ENCODE measurements at places on chromosomes 11 and 22.

DNA sequence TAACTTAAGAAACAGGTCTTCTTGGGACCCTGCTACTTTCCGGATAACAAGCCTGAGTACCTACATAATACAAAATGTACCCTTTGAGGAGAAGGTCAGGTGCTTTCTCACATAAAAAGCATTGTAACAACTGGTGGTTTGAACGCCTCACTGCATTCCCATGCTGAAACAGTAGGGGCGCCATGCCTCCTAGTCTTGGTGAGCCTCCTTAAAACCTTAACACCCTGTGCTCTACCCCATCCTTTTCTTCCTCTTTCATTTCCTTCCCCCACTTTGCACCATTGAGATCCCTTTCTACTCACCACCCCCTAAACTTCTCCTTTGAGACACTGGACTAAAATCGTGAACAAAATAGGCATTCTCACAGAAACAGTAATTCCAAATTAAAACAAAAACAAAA is 729.3 kb downstream of the NTM start:
- no peak for DNase-seq

GRCh38 chr22:44139773-44140172 is 41.0 kb upstream of the PARVG start:
- no peak for DNase-seq

DNA sequence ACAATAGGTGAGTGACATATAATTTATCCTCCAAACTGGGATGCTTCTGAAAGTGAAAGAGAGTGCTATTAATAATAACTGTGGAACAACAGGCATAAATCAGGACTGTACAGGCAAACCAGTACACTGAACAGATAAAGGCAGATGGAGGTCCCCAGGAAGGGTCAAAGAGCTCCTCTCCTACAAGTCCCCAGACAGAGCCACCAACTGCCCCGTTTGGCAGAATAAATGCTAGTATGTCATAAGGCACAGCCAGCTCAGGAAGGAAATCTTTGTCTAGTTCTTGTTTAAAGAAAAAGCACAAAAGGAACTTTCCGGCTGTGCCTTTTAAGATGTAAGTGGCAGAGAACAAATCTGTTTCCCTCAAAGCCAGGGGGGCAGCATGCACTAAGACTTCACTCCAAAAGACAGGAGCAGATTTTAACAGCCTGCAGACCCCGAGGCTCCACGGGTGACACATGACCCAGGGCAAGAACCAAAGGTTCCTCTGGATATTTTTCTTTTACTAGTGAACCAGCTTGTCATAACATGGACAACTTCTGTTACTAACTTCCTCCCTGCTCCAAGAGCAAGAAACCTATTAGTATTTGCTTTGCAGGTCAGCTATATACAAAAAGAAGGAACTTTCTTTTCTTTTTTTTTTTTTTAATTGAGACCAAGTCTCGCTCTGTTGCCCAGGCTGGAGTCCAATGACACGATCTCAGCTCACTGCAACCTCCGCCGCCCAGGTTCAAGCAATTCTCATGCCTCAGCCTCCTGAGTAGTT is 50.2 kb downstream of the MYH9 start:
- no peak for DNase-seq

DNA sequence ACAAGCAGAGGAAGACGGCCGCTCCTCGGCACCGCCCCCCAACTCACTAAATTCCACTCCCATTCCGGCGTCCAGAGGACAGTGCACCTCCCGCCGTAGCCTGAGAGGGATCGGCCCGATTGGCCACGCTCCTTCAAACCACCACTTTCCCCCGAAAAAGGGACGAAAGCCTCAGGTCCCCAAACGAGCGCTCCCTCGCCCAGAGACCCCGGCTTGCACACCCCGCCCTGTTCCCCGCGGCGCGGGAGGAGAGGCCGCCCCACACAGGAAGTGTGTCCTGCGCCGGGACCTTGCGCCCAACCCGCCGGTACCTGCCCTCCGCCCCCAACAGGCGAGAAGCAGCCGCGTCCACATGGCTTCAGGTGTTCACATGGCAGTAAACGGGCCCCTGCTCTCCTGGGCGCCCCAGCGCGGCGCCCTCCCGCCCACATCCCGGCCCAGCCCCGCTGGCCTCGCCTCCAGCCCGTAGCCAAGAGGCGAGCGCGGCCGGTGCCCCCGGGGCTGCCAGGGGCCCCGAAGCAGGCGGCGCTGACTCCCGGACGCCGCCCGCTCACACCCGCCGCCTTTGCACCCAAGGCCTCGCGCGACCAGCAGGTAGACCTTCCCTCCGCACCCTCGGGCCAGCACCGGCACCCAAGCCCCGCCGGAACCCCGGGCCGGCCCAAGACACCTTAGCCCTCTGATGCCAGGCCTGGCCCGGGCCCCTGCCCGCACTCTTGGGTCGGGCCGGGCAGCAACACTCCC is 849 bp downstream of the TCF20 start:
- DNase-seq, result peak; percentile 79

DNA sequence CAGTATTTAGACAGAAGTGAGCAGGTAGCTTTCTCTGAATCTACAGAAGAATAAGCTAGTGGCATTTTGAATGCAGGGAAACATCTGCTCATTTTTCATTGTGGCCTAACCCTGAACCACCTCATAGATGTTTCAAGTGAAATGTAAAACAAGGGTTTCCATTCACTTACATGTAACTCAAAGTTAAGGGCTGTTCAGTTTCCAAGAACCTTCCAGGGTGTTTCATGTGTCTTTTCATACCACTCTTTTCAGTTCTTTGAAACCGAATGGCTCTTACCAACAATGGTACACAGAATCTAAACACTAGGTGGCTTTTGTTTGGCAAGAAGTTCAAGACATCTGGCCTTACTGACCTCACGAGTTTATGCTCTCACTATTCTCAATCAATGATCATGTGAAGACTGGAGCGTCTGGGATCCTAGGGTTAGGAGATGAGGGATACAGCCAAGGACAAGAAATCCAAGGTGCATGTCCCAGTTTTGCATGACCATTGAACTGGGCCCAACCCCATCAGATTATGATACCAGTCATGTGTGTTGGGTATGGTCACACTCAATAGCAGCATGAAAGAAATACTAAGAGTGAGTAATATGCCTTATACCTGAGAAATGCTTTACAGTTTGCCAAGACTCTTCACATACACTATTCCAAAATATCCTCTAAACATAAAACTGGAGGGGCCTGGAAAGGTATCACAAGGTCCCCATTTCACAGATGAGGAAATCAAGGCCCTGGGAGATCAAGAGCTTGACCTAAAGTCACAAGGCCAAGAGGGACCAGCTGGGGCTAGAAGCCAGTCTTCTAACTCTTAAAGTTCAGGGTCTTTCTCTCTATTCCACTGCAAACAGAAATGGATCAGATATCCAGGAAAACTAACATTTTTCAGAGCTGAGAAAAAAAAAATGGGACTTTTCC is 92.7 kb downstream of the ETS1 start:
- DNase-seq, result peak; percentile 49

GRCh38 chr22:27075891-27076290 is 418.5 kb downstream of the MIAT start:
- no peak for DNase-seq

GRCh38 chr11:60844045-60844869 is 2.3 kb downstream of the CCDC86 start:
- DNase-seq, result no peak

GRCh38 chr22:29994943-29995342 is 85.3 kb upstream of the HORMAD2 start:
- DNase-seq, result no peak

DNA sequence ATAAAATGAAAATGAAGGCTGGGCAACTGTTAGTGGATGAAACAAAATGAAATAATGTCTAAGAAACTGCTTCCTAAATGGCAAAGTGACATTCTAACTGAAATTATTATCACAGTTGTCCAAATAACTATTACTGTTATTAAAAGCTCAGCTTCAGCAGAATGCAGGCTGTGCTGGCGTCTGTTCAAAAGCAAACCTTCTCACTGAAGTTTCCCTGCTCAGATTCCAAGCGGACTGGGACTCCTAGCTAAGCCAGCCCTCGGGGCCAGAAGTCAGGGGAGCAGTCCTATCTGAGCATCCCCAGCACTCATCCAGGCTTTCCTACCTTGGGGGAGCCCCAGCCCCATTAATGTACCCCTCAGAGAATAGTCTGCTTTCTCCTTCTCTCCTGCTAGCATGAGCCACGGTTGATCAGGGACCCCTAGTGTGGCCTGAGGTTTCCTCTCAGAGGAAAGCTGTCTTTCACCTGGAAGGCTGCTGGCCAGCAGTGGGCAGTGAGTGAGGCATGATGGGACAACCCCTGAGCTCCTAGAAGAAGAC is 1167.3 kb downstream of the TBC1D22A start:
- no peak for DNase-seq

DNA sequence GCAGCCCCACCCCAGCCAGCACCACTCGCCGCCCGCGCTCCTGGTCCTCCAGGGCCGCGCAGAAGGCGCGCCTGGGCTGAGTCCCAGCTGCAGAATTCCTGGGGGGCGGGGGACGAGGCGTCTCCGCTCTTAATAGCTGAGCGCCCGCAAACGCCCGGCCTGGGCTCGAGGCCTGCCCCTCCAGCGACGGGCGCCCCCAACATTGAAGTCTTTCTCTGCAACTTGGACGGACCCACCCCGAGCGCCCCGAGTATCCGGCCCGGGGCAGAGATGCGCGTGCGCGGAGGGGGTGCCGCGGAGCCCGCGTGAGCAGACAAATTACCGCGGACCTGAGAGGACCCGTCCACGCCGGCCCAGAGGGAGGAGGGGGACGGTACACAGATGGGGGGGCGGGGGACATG is 6.7 kb upstream of the SYT7 start:
- DNase-seq, result no peak

DNA sequence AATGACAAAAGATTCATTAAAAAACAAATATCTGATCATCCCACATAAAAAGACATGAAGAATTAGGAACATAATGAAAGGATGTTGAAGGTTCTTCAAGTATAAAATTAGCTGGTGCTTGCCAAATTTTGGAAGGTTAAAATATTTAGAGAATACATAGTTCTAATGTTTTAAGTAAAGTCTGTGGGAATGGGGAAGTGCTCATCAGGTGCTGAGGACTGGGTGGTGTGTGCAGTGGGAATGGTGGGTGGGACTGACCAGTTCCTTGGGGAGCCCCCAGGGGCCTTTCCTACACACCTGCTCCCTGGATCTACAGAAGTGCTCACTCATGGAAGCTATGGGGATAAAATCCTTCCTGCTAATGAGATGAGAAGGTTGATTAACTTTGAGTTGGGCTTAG is 11.8 kb downstream of the LDLRAD3 start:
- no peak for DNase-seq

- DNase-seq, result peak; percentile 95
Measured at GRCh38 chr11:118338637-118339061, 3.9 kb downstream of the CD3D start.

DNA sequence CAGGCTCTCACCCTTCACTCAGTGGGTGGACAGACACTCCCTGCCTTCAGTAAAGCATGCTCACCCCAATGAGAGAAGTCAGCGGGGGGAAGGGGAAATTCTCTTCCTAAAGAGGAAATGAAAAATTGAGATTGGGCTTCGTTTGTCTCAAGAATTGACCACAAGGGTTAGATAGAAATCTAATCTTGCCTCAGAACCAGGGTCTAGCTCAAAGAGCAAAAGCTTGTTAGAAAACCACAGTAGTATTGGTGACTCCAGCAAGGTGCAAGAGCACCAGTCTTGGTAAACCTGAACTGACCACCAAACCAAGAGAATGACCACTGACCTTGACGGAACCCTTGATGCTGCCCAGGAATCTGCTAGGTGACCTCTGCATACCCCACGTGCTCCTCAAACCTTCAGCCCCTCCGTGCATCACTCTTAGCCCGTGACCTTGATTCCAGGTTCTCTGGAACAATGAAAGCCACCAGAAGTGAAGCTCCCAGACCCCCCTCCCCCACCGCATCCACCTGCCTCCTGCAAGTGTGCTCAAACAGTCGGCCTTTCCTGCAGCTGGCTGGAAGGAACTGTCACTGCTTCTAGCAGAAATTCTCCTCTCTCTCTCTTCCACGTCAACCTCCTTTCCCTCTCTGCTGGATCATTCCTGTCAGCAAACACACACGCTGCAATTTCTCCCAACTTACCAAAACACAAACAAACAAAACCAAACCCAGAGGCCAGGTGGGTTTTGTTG is 3.1 kb upstream of the TMA7B start:
- DNase-seq, result no peak

DNA sequence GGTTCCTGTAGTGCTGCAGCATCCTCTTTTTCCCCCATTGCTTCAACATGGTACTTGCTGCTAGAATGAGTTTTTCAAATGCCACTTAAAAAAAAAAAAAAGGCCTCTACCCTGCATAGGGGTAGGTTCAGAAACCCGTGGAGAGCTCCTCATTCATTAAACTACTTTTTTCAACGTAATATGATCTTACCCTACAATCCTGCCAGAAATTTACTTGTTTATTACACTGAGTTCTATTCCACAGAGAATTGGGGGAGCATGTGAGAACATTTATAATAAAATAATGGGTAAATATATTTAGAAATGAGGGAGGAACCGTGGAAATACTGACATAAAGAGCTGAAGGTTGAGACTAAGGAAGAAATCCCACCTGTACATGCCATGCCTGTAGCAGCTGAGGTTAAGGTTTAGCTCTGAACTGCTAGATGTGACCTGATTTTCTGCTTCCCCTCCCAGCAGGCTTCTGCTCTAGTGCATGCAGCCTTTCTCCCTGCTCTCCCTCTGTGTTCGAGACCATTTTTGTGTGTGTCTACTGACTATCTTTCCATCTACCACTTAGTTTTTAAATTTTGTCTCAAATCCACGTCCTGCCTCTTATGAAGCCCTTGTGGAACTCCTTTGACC is 225.7 kb downstream of the DDX10 start:
- DNase-seq, result no peak

DNA sequence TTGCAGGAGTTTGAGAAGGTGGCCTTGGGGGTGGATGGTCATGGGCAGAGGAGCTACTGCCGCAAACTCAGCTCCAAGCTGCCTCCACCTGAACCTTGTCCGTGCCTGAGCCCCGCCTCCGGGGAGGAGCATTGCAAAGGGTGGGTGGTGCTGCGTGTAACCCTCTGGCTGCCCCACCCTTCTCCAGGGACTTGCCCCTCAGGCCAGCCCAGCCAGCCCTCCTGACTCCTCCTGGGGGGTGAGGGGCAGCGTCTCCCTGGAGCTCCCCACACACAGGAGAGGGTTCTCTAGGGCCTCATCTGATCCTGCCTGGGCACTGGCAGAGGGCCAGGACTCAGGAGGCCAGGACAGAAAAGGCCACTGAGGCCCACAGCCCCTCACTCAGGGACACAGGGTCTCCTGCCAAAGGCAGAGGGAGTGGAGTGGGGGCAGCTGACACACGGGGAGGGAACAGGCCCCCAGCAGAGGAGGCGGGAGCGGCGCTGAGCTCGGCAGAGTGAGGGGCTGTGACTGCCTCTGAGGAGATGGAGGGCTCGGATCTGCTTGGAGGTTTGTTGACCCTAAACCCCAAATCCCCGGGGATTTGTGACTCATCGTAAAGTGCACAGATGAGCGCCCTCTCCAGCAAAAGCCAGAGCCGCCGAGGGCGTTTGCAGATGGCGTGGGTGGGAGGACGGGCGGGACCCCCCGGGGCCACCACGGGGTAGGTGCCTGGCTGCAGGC is 12.8 kb downstream of the BRSK2 start:
- DNase-seq, result no peak

DNA sequence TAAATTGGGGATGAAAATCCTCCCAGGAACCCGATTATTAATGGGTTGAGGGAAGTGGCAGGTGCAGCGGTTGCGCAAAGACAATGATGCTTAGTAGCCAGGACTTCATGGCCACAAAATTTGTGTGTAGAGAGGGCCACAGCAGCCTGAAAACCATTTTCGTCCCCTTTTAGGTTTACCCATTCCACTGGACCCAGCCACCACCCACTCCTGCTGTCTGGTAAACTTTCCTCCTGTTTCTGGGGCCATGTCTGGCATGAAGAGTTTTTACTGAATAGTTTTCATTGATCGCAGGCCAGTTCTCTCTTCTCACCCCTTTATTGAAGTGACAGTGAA is 69.5 kb upstream of the SYT13 start:
- DNase-seq, result no peak

Data from activated CD4-positive, alpha-beta T cell treated with anti-CD3 and anti-CD28 coated beads, Interleukin-2, amount 10 ng/mL, durations not matched to agents 7 days and 5 days (primary cell).